ENCODE measurements at places on chromosomes 11 and 22.

DNA sequence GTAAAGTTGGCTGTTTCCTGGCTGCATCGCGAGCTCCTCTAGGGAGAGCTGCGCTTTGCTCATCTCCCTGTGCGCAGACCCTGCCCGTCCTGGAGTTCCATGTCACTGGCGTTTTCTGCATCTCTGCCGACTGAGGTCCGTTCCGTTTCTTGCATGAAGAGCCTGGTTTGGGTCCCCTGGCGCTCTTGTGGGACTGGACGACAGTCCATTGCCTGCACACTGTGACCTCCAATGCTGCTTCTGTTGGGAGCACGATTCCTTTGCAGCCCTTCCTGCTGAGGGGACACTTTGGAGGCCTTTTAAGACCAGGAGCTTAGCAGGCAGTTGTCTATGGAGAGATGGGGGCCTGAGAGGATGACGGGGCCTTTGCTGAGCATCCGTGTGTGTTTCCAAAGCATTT lies 90.3 kb downstream of the TBC1D22A start:
- DNase-seq, result no peak

DNA sequence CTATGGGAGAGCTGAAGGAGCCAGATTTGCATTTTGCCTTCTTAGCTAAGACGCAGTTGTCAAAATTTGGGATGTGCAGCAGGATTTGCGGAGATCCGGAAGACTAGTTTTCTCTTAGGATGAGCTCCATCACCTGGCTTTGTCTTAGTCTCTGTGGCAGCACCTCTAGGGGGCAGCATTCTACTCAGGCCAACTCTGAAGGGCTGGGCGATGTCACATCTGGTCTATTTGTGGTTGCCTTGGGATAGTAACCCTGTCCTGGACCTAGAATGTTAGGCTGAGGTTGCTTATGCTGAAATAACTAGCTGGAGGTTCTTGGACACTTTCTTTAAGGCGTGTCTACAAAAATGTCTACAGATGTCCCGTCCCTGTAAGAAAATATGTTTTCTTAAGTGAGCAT lies 116.2 kb downstream of the FAT3 start:
- DNase-seq, result no peak

DNA sequence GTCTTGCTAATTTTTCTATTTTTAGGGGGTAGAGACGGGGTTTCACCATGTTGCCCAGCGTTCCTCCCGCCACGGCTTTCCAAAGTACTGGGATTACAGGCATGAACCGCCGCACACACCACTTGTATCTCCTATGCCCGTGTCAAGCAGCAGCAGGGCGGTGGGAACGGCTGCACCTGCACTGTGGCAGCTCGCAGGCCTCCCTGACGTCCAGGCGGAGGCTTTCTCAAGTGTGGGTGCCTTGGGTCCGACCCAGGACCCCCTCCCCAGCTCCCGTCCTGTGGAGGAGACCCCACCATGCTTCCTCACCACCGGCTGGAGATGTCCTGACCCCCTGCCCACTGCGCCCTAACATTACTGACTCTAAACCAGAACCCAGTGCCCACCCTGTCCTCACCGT lies 25.7 kb downstream of the TSPAN4 start:
- DNase-seq, result no peak

- no peak for DNase-seq
Observed at GRCh38 chr11:18485913-18486528, 30.4 kb downstream of the LDHAL6A start.

DNA sequence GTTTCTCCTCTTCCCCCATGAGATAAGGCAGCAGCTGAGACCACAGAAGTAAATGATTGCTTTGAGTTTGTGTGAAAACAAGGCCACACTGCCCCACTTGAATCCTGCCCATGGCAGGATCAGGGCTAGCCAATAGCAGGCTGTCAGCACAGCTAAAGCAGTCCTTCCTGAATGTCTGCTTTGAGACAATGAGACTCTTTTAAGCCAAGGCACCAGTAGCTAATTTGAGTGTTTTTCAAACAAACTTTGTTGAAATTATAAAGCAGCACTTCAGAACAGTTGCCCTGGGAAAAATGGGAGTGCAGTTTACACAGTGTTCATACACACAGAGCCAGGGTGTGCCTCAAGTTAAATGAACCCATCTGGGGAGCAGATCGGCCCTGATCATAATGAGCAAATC lies 103.5 kb upstream of the OR5AK2 start:
- no peak for DNase-seq

- peak; percentile 59 for DNase-seq
Observed at GRCh38 chr11:65225279-65226102, 36.3 kb upstream of the POLA2 start.

- DNase-seq, result no peak
Observed at GRCh38 chr11:65077451-65077850, 6.4 kb downstream of the CDCA5 start.

Data from stimulated activated CD4-positive, alpha-beta T cell treated with anti-CD3 and anti-CD28 coated beads, Interleukin-1b, Interleukin-23, amount 100 ng/mL, for 48 hours (primary cell).